ENCODE measurements at places on chromosomes 4 and X.

DNA sequence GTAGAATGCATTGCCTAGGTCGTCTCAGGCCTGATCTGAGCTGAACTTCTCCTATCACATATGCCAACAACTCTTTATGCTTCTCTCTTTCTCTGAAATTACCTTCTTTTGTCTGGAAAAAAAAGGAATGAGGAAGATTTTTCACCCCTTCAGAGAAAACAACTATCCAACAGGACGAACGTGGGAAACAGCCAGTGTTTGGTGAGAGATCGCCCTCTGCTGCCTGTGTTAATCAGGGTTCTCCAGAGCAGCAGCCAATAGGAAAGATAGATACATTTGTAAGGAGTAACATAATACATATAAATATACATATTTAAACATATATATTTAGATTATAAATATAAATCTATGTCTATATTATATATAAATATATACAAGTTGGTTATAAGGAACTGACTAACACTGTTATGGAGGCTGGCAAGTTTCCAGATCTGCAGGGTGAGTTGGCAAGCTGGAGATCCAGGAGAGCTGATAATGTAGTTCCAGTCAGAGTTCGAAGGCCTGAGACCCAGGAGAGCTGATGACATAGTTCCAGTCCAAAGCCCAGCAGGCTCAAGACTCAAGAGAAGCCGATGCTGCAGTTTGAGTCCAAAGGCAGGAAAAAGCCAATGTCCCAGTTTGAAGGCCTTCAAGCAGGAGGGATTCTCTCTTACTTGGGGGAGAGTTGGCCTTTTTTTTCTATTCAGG is 13.3 kb downstream of the CETN2 start:
- peak; percentile 39 for DNase-seq

DNA sequence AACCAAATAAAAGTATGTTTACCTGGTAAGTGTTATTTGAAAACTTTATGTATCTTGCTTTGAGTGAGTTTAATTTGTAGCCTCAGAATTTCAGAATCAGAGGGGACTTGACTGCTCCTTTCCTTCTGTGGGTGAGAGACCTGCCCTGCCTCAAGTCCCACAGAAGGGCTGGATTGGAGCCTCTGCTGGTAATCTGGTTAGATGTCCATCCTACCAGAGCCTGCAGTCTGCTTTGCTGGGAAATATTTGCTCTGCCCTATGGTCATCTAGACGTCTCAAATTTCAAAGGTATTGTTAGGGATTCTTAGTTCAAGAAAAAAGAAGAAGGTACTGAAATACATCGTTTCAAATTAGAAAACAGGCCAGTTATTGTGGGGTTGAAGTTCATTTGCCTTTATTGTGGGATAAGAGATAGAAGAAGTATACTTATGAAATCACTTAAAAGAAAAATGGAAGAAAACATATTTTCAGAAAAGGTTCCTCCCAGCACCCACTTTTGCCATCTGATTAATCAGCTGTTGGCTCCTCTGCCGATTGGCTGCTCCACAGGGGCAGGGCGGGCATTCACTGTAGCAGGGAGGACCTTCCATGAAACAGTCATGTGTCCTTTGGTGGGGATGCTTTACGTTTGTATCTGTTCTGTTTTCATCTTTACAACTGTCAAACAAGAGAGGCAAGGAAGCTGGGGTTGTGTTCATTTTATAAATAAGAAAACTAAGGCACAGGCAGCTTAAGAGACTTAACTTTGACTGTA is 73.3 kb upstream of the TLR2 start:
- DNase-seq, result peak; percentile 8

GRCh38 chr4:142318280-142318679 is 527.8 kb downstream of the INPP4B start:
- no peak for DNase-seq

DNA sequence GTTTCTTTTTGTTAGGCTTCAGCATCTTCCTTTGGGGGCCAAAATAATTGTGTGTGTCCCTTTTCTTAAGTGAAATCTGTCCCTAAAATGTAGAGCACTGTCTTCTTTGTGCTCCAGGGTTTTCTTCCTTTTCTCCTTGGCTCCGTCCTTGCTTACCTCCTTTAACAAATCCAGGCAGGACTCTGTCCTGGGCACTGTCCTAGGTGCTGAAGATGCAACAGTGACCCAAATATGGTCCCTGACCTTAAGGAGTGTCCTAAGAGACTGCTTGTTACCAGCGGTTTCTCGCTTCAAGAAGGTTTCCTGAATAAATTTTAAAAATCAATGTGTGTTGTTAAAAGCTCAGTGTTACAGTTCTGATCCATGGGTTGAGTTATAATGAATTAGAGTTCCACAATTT is 471.8 kb downstream of the KCNIP4 start:
- no peak for DNase-seq

DNA sequence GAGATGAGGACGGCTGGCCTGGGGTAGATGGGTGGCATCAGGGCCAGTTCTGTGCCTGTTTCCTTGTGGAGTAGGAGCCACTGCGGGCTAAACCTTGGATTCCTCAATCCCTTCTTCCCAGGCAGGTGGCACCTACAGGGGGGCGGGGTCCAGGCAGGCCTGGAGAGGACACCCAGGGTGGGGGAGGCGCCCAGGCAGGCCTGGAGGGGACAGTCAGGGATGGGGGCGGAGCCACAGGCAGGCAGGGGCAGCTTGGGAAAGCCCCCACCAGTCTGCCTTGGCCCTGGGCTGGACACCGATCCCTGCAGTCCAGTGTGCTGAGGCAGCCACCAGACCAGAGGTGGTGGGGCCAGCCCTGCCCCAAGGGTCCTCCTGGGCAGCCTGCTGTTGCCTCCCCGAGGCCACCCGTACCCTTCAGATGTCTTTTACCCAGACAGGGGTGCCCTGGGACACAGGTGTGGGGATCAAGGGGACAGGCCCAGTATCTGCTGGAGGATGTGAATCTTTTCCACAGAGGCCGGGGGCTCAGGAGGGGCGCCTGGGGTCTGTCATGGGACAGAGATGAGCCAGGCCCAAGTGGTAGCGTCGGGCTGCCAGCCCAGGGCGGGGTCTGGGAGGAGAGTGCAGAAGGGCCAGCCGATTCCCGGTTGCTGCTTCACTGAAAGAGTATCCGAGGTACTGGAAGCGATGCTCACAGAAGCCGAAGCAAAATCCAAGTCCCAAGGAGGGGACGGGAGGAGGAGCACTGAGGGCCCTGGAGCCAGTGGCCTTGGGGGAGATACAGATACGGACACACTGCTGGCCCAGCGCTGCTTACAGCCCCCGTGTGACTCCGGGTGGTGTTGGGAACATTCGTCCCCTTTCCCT is 34.5 kb downstream of the LRPAP1 start:
- DNase-seq, result peak; percentile 24

GRCh38 chr4:124206779-124207605 is 505.5 kb downstream of the ANKRD50 start:
- peak; percentile 31 for DNase-seq

- DNase-seq, result no peak
Measured at GRCh38 chr4:71732706-71733105, 51.2 kb downstream of the GC start.

GRCh38 chr4:5992171-5992827 is 25.9 kb downstream of the C4orf50 start:
- no peak for DNase-seq

GRCh38 chr4:153595894-153596601 is 88.0 kb upstream of the TLR2 start:
- no peak for DNase-seq

DNA sequence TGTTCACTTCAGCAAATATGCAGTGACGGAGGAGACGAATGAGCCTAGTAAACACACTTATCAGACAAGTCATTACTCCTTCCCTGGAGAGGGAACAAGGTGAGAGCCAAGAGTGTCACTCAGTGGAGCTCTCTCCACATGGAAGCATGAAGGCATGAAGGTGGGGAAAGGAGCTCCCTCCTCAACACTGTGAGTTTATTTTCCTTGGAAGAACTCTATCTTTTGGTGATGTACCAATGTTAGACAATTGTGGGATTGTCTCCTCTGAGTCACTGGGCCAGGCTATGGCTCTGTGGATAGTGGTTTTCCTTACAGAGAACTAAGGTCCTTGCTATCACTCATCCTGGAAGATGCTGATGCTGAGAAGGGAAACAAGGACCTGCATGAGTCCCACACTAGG is 200.2 kb downstream of the CPEB2 start:
- no peak for DNase-seq

DNA sequence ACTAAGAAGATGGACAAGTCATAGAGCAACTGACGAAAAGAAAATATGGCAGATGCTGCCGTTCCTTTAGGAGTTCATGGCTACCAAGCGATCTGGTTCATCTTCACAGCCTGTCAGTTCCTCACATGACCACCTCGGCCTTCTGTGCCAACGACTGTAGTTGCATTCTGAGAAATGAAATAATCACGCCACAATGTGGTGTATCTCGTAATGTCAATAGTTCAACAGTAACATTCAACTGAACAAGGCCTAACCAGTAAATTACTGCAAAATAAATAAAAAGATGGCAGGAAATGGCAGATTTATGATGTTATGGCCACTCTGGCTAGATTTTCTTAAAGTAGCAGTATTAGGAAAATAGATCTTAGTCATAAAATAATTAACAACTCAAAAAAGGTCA is 4.4 kb downstream of the GPRIN3 start:
- DNase-seq, result no peak

DNA sequence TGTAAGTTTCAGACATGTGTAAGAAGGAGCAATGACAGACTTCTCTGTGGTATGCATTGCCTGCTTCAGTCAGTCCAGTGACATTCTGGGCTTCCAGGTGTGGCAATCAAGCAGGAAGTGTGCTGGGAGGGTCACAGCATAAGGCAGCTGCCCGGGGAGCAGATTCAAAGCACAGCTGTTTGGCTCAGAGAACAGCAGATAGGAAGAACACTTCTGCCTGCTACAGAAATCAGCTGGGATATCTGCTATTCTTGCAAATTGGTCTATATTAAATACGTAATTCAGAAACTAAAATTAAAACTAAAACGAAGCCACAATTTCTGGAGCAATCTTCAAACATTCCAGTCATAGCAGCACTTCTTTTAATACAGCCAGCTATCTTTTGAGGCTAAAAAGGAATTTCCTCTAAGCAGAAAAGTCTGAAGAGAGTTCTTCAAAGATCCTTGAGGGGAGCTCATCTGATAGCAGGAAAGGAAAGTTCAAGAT is 47.5 kb upstream of the GALNT7 start:
- peak; percentile 31 for DNase-seq

Measured in foreskin fibroblast (primary cell).